ENCODE measurements at places on chromosomes 12 and 14. TPM values are rescaled to one million over a fixed set of nuclear protein-coding genes. Genes with fewer than 3 reads are reported as not detected.

The TMBIM4 gene
- 89.0 TPM for total RNA-seq

The CRIP2 gene
- total RNA-seq, result 186 TPM

The APOF gene
- not detected for total RNA-seq

The CHD8 gene
- 34.5 TPM for total RNA-seq

The KRT73 gene
- not detected for total RNA-seq

The PIANP gene
- not detected for total RNA-seq

The KRT2 gene
- 0.28 TPM for total RNA-seq

The NTF3 gene
- total RNA-seq, result not detected

The SYNDIG1L gene
- total RNA-seq, result not detected

The RPGRIP1 gene
- not detected for total RNA-seq
